Sigmoid colon (tissue), 7 donors: ENCODE measurements at places on chromosomes 7 and 10. TPM values are rescaled to one million over a fixed set of nuclear protein-coding genes. Genes with fewer than 3 reads are reported as not detected.

NUTM2A gene
- 5.3 TPM for polyA plus RNA-seq

DNA sequence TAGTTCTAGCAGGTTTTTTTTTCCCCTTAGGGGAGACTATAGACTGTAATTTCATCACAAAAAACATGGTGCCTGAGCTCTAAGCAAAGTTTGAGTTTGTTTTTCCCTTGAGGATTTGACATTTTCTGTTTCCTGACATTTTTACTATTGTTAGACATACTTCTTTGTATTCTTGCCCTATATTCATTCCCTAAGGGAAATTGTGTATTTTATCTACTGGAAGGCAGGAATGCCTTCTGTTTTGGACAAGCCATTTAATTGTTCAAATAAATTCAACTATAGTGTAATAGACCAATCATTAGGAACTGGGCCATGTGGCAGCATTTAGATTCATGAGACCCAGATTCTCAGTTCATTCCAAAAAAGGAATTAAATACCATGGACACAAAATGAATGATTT, 335.0 kb downstream of the EXOC4 start:
- H3K36me3 ChIP-seq, result no peaks in the 10 kb centered on the region
- no peaks in the 10 kb centered on the region for H3K4me1 ChIP-seq
- H3K27ac ChIP-seq, result no peak overlapping the region
- no peak overlapping the region for H3K4me3 ChIP-seq

DNA sequence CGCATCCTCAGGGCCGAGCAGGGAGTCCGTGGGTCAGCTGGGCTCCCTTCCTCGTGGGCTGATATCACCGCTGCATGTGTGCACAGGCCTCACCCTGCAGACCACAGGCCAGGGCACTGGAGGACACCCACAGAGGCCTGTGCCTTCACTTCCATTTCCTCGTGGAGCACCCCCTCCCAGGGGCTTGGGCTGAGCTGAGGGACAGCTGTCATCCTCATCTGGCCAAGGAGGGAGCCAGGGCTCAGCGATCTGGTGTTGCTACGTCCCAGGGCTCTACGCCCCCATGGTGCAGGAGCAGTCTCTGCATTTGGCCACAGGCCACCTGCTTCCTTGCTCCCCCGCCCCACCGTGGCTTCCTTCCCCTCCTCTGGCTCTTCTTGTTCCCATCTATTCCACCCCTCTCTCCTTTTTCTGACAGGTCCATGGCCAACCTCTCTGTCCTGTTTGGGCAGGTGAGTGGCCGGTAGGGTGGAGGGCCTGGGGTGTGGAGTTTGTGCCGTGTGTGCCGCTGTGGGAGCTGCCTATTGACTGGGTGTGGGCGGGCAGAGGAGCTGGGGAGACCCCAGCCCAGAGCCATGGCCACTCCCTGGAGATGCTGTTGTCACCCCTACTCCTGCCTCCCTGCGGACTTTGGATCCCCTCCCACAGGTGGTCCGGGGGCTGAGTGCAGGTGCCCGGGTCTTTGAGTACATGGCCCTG, 8.3 kb upstream of the ASIC3 start:
- peaks cover 72% of the 10 kb centered on the region for H3K36me3 ChIP-seq
- H3K4me3 ChIP-seq, result no peak overlapping the region
- no peak overlapping the region for H3K27ac ChIP-seq
- no peaks in the 10 kb centered on the region for H3K4me1 ChIP-seq
- DNase-seq, result no peak
- H3K27me3 ChIP-seq, result no peaks in the 10 kb centered on the region

DNA sequence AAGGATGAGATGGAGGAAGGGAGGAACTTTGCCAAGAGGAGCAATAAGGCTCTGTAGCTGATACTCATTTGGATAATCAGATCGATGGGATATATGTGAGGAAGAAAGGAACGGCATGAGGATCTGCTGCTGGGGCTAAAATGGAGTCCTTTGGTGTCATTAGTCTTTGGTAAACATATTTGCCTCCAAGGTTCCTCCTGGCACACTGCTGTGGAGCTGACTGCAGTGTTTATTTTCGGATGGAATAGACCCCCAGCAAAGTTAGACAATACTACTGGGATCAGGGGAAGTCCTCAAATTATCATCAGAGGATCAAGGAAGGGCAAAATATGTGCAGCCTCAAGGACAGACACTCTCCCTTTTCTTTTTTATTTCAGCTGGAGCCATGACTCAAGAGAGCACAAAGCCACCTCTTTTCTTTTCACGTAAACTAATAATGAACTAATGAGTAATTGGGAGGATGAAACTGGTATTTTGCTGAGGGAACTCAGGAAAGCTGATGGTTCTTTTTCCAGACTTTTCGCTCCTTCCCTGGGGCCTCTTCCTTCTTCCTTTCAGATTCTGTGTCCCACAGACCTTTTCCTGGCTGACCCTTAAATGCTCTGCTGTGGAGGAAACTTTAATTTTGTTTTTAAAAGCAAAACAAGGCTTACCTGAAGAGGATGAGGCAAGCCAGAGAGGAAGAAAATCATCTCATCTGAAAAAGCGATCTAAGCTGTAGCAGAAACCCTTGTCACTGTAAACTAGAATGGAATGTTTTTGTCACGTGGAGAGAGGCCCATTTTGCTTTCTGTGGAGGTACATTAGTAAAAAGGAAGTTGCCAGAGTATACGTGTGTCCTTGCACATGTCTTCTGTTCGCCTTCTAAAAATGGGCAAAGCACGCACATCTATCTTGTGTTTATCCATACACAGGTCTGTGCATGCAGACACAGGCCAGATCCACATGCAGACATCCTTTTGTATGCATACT, 33.3 kb downstream of the LRMDA start:
- DNase-seq, result no peak
- H3K27me3 ChIP-seq, result no peaks in the 10 kb centered on the region
- no peaks in the 10 kb centered on the region for H3K36me3 ChIP-seq
- peak overlapping the region; percentile 32 for H3K27ac ChIP-seq
- H3K4me1 ChIP-seq, result peaks cover 40% of the 10 kb centered on the region

AKR1C2 gene
- 40.0 TPM for polyA plus RNA-seq

- no peaks in the 10 kb centered on the region for H3K36me3 ChIP-seq
- H3K27ac ChIP-seq, result no peak overlapping the region
Observed at GRCh38 chr10:95789902-95790301, 33.9 kb downstream of the ENTPD1 start.

DNA sequence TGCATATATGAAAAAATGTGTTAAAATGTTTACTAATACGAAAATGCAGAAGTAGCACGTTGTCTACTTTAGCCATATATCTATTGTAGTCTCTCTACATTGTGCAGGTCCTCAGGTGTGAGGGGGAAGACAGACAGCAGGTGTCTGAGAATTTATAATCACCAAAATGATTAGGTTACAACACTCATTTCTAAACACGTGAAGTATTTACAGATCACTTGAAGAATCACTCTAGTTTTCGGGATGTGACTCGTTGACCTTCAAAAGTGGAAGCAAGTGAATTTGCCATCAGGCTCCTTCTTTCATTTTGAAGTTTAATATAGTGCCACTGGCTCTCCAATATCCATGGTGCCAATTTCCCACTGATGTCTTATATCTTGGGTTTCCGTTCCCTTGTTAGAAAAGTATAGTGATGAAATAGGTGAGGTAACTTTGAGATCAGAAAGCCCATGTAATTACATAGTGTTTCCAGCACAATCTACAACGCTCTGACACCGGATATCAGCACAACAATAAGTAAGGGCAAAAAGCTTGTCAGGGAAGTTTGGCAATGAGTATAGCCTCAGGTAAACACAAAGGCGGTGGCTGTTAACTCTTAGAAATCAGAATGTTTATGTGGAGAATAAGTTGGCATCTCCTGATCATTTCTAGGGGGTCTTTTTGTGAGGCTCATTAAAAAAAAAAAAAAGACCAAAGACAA, 57.5 kb upstream of the SP4 start:
- H3K4me1 ChIP-seq, result no peaks in the 10 kb centered on the region
- no peak for DNase-seq
- no peak overlapping the region for H3K27ac ChIP-seq
- no peaks in the 10 kb centered on the region for H3K27me3 ChIP-seq
- H3K4me3 ChIP-seq, result no peak overlapping the region
